Dermis microvascular lymphatic vessel endothelial cell (primary cell): ENCODE measurements at places on chromosomes 11 and 22. TPM values are rescaled to one million over a fixed set of nuclear protein-coding genes. Genes with fewer than 3 reads are reported as not detected.

GRCh38 chr11:15730995-15731385 lies 616.3 kb downstream of the INSC start:
- DNase-seq, result no peak

Gene PTPN5
- not detected in 2 replicates for total RNA-seq

DNA sequence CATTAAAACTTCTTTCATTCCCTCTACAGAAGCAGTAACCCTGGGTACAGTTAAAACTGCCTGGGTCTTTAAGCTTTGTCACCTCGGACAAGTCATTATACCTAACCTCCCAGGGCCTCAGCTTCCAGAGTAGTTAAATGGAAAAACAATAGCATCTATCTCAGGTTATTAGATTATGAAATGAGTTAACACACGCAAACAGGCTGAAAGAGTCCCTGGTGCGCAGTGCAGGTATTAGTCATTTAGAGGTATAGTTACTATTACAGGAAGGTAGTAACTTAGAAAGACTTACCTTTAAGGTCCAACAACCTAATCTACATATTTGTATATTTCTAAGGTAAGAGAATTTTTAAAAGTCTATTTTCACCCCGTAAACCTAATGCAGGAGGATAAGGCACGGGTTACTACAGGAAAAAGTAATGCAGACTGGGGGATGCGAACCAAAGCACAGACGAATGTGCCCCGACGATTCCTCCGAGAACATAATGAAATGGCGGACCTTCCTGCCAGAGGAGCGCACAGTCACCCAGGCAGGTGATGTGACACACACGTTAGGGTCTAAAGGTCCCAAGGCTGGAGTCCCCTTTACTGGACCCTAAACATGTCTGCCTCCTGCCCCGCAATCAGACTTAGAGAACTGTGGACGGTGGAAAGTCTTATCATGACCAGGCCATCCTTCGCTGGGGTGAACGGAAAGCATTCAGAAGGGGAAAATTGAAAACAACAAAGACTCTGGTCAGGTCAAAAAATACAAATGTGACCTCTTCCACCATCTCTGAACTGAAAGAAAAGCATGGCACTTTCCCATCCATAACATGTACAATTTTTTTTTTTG lies 1.3 kb downstream of the NAP1L4 start:
- DNase-seq, result peak; percentile 34

DNA sequence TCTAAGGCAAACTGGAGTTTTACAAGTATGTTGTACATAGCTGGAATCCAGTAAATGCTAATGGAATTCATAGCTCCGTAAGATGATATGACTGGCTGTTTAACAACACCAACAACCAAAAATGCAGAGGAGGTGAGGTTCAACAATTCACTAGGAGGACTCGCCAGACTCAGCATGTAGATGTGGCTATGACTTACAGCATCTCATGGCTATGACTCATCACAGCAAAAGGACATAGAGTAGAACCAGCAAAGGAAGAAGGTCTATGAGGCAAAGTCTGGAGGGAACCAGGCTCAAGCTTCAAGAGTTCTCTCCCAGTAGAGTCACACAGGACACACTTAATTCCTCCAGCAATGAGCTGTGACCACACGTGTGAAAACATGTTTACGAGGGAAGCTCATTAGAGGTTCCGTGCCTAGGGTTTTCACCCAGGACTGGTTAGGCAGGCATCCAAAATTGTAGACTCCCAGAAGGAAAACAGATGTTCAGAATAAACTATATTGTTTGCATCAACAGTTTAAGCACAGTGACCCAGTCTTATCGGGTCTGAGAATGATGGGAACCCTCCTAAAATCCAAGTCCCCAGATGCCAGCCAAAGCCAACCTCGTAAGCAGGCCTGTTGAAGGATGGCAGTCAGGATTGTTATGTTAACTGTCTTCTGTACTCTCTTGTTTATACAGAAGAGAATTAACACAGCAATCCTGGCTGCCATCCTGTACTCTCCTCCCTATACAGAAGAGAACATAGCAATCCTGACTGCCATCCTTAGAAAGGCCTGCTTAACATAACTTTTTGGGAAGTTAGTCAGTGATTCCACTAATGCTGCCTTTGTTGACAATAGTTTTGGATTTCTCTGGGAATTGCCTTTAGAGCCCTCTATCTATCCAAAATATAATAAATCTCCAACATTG lies 116.6 kb downstream of the LARGE1 start:
- DNase-seq, result no peak

GRCh38 chr11:33640730-33641371 lies 59.8 kb downstream of the C11orf91 start:
- DNase-seq, result no peak

Gene SMIM35
- not detected in 2 replicates for total RNA-seq

Gene CCDC88B
- total RNA-seq, result 1.5 and 1.8 TPM in 2 replicates

Gene KRTAP5-11
- not detected in 2 replicates for total RNA-seq

Gene IL18
- total RNA-seq, result not detected in 2 replicates

DNA sequence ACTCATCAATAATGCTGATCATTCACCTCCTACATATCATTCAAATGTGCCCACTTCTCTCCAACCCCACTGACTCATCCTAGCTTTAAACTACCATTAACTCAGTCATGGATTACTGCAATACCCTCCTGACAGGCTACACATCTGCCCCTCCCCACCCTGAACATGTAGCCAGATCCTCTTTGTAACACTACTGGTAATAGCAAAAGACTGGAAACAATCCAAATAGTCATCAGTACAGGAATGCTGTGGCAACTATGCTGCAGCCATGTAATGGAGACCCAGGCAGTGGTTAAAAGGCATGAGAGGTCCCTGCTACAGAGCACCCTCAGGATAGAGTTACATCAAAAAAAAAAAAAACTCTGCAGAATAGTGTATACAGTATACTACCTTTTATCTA lies 16.6 kb downstream of the SLC43A3 start:
- no peak for DNase-seq

- no peak for DNase-seq
Measured at GRCh38 chr11:34916843-34917770, 689 bp downstream of the PDHX start.

Gene RFPL1
- not detected in 2 replicates for total RNA-seq

DNA sequence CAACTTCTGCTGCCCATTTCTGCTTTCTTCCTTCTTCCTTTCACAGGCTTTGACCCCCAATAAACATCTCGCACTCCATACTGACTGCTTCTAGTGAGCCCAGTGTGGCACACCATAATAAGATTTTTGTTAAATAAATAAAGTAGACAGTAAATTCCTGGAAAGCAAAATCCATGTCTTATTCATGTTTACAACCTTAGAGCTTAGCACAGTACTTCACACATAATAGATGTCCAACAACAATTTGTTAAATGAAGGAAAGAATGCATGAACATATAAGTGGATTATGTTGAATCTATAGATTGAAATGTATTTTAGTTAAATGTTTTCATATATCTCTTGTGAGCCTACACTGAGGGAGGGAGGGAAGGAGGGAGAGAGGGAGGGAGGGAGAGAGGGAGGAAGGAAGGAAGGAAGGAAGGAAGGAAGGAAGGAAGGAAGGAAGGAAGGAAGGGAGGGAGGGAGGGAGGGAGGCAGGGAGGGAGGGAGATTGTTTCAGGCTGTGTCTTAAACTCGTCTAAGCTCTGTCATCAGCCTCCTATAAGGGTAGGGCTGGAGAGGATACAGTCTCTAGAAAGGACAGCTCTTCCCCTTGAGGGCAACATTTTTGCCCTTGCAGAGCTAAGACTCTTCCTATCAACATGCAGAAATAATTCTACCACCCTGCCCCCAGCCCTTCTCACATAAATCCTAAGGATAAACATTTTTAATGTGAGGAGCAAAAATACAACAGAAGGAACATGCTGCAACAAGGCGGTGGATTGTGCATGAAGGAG lies 168.1 kb downstream of the BARX2 start:
- DNase-seq, result no peak

DNA sequence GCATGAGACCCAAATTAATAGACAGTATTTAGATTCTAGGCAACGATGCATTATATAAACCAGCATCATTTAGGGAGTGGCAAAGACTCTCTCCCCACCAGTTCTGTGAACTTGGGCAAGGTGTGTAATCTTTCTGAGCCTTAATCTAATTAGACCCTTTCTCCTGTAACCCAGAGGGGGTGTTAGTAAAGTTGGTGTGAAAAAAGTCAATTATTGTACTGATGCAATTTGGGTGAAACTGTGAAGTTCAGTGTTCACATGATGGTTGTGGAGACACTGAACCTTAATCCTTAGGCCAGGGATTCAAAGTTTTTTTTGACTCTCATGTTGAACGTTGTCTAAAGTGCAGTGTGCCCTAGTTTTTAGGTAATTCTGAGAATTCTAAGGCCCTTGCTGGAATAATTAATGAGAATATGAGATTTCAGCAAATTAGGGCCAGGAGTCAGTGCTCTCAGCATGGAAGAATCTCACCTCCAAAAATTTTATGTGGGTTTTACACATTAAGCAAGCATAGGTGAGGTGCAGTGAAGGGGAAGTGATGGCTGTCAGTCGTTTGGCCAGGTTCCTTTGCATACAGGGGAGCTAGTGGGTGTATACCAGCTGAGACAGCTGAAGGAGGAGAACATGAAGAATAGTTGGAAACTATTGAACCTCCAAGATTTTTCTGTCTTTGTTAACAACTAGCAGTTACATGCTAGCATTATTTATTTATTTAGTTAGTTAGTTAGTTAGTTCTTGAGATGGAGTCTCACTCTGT lies 94.2 kb downstream of the PTPRJ start:
- no peak for DNase-seq

DNA sequence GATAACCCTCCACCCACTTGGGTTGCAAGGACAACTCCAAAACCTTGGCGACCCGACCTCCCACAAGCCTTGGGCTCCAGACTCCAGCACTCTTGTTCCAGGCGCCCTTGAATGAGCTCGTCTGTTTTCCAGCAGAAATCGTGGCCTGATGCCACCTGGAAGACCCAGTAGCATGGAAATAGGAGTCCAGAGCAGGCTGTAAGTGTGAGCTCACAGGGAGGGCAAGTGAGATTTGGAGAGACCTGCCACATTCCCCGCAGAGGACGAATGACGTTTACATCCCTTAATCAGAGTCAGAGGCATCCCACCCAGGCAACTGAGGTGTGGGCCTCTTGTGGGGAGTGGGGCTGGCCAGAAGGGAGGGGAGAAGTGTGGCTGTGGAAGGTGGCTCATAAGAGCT lies 71.9 kb downstream of the LDLRAD3 start:
- no peak for DNase-seq

Gene OR52I2
- total RNA-seq, result not detected in 2 replicates

DNA sequence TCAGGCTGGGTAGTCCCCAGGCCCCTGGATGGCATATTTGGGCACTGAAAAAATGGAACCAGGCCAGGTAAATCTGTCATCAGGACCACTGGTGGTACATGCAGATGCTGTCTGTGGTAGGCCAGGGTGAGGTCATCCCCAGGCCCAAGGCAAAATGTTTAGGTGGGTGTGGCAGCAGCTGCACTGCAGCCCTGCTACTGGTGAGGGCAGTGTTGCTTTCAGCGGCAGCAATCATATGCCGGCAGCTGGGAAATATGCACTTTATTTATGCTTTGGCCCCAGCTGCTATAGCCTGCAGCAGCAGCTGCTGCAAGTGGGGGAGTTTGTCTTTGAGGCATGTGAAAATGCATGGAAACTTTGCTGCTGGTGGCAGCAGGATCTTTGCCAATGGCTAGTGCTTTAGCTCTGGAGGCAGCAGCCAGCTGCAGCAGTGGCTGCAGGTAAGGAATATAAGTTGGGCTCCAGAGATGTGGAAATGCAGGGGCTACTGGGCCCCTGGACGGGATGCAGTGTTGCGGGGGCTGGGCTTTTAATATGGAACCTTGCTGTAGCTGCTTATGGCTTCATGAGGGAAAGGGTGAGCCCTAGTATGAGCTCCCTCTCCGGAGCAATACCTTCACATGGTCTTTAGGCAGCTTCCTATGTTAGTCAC lies 365.7 kb upstream of the CADM1 start:
- no peak for DNase-seq

DNA sequence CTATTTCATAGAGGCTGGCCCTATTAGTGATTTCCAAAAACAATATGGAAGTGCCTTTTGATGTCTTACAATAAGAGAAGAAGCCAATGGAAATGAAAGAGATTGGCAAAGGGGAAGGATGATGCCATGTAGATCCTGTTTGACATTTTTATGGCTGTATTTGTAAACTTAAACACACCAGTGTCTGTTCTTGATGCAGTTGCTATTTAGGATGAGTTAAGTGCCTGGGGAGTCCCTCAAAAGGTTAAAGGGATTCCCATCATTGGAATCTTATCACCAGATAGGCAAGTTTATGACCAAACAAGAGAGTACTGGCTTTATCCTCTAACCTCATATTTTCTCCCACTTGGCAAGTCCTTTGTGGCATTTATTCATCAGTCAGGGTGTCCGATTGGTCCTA lies 91.4 kb downstream of the CD44 start:
- no peak for DNase-seq

DNA sequence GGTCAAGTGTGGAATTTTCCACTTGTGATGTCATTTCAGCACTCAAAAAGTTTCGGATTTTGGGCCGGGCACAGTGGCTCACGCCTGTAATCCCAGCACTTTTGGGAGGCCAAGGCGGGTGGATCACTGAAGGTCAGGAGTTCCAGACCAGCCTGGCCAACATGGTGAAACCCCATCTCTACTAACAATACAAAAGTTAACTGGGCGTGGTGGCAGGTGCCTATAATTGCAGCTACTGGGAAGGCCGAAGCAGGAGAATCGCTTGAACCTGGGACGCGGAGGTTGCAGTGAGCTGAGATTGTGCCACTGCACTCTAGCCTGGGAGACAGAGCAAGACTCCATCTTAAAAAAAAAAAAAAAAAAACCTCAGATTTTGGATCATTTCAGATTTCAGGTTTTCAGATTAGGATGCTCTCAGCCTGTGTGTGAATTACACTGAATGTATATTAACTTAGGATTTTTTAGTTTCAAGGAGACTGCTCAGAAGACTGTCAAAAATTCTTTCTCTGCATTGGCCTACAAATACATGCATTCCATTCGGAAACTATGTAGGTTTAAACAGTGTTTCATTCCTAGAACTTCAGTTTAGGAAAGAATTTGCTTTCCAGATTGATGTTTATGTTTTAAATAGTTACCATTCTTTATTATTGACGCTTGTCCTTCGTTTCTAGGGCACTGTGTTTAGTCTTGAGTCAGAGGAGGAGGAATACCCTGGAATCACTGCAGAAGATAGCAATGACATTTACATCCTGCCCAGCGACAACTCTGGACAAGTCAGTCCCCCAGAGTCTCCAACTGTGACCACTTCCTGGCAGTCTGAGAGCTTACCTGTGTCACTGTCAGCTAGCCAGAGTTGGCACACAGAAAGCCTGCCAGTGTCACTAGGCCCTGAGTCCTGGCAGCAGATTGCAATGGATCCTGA lies 48.0 kb downstream of the BID start:
- no peak for DNase-seq

Gene DLAT
- 22.8 and 30.0 TPM in 2 replicates for total RNA-seq

- DNase-seq, result no peak
Measured at GRCh38 chr11:20762980-20763379, 93.6 kb downstream of the NELL1 start.

- DNase-seq, result no peak
Measured at GRCh38 chr11:20909995-20910726, 240.8 kb downstream of the NELL1 start.

DNA sequence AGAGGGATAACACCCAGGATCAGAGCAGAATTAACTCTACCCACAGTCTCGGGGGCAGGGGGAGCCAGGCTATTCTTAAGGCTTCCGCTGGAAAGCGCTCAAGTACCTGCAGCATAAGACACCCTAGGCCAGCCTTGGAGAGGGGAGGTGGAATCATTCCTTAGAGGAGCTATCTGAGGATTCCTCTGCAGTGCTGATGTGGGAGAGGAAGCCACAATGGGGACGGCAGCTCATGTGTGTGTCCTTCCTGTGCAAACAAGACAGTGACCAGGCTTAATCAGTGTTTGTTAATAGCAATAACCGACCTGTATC lies 382.2 kb upstream of the CADM1 start:
- no peak for DNase-seq

Gene GGTLC2
- total RNA-seq, result not detected in 2 replicates

Gene SERHL2
- 2.6 and 3.8 TPM in 2 replicates for total RNA-seq
